ENCODE measurements at places on chromosomes 7 and 10.

- DNase-seq, result no peak
Measured at GRCh38 chr7:43823941-43824340, 45.4 kb downstream of the MRPS24 start.

GRCh38 chr10:69124563-69125268, 738 bp downstream of the VPS26A start:
- DNase-seq, result peak; percentile 67

DNA sequence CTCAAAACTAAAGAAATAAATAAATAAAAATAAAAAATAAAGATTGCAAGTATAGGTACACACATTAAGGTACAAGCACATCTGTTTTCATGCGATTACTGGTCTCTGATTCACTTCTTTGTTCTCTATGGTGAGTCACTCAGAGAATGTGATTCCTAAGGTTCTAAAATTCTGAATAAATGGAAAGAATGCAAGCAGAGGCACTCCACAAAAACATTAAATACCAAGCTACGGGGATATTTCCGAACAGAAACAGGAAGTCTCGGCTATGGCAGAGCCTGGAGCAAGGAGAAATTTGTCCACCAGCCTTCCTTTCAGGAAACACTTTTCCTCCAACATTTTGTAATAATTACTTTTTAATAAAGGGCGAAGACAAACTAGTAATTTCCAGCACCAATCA, 1.4 kb downstream of the VOPP1 start:
- DNase-seq, result no peak

- no peak for DNase-seq
Measured at GRCh38 chr7:36100634-36101033, 52.4 kb upstream of the EEPD1 start.

GRCh38 chr7:131027287-131027773, 293.3 kb upstream of the KLF14 start:
- peak; percentile 82 for DNase-seq

GRCh38 chr10:29078919-29079318, 210.0 kb upstream of the LYZL1 start:
- DNase-seq, result peak; percentile 94

DNA sequence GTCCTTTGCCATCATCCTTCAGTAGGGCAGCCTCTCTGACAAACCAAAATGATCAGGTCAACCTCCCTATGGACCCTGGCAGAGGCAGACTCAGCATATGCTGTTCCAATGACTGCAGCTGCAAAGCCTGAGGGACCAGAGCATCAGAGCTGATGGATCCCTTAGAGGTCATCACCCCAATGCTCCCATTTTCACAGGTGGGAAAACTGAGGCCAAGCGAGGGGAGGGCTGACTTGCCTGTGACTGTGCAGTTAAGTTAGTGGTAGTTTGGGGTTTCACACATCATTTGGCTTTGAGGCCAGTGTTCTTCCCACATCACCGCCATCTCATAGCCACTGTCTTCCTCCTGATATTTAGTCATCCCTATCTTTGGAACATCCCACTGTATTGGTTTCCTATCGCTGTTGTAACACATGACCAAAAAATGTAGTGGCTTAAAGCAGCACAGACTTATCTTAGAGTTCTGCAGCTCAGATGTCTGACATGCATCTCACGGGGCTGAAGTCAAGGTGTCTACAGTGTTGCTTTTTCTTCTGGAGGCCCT, 69.3 kb upstream of the PDZD8 start:
- DNase-seq, result no peak

DNA sequence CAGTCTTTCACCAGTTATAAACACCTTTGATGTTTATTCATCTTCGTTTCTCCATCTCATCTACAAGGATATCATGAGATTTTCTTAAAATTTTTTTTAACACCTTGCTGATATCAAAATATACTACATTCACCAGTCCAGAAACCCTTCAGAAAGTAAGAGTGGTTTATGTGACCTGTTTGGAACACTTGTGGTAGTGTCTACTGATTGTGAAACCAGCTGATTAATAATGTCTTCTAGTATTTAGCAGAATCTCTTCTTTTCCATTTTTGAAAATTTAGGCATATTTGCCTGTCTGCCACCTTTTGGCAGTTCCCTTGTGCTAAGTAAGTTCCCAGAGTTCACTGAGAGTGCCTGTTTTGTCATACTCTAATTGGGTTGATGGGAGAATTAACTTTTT, 18.5 kb downstream of the DLD start:
- no peak for DNase-seq

- peak; percentile 57 for DNase-seq
Measured at GRCh38 chr10:59536167-59537014, 173.3 kb downstream of the SLC16A9 start.

GRCh38 chr7:27567266-27567665, 95.4 kb downstream of the HIBADH start:
- DNase-seq, result no peak

DNA sequence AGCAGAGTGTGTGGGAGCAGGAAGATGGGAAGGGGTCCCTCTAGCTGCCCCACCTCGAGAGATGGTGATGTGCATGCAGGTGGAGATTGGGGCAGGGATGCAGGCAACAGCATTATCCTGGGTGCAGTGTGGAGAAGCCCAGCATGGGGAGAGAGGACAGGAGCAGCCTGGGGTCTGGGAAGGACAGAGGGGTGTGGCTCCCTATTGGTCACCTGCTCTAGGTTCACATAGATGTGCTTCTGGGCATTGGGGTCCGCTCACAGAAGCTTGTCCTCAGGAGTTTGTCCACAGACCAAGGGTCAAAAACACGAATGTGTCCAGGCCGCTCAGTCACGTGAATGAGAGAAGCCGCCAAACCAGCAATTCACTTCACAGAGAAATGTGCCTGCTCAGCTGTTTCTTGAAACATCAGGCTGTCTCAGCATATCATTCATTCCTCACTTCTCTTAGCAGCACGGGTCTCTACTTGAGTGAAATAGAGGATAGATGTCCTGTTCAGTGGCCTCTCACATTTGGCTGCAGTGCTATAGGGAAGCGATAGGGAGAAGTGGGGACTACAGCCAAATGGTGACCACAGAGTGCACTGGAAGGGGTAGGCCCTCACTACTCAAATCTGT, 11.5 kb upstream of the SLC29A3 start:
- DNase-seq, result no peak

- no peak for DNase-seq
Measured at GRCh38 chr10:74610299-74610698, 216.1 kb upstream of the KAT6B start.

GRCh38 chr10:1577373-1577770, 160.0 kb downstream of the ADARB2 start:
- DNase-seq, result peak; percentile 28

- no peak for DNase-seq
Measured at GRCh38 chr7:77354914-77355313, 61.2 kb downstream of the GSAP start.

DNA sequence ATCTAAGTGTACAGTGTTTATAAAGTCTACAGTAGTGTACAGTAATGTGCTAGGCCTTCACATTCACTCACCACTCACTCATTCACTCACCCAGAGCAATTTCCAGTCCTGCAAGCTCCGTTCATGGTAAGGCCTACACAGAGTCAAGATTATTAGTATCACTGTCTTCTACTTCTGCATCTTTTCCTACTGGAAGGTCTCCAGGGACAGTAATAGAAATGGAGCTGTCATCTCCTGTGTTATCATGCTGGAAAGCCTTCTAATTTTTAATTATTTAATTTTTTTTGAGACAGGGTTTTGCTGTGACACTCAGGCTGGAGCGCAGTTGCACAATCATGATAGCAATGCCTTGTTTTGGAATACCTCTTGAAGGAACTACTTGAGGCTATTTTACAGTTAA, 207.0 kb downstream of the HTR7 start:
- DNase-seq, result no peak

GRCh38 chr10:59085054-59085453, 91.4 kb upstream of the PHYHIPL start:
- no peak for DNase-seq

GRCh38 chr10:102596506-102596971, 47.7 kb upstream of the TRIM8 start:
- DNase-seq, result peak; percentile 85

GRCh38 chr7:127390817-127391590, 1.5 kb downstream of the ZNF800 start:
- no peak for DNase-seq

DNA sequence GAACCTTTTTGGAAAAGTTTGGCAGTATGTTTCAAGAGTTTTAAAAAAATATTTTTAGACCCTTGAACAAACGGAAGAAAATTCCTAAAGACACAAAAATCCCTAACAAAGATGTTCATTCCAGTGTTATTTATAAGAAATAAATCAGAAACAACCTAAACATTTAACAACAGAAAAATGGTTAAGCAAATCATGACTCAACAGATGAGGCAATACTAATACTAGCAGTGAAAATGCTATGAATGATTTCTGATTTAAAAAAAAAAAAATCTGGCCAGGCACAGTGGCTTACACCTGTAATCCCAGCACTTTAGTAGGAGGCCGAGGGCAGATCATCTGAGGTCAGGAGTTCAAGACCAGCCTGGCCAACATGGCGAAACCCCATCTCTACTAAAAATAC, 61.0 kb downstream of the ARHGAP12 start:
- DNase-seq, result no peak

GRCh38 chr10:15829495-15829894, 30.8 kb downstream of the MINDY3 start:
- DNase-seq, result no peak

- DNase-seq, result no peak
Measured at GRCh38 chr10:3372281-3372680, 199.7 kb upstream of the PITRM1 start.

- DNase-seq, result no peak
Measured at GRCh38 chr7:112197322-112197721, 8.9 kb downstream of the DOCK4 start.

DNA sequence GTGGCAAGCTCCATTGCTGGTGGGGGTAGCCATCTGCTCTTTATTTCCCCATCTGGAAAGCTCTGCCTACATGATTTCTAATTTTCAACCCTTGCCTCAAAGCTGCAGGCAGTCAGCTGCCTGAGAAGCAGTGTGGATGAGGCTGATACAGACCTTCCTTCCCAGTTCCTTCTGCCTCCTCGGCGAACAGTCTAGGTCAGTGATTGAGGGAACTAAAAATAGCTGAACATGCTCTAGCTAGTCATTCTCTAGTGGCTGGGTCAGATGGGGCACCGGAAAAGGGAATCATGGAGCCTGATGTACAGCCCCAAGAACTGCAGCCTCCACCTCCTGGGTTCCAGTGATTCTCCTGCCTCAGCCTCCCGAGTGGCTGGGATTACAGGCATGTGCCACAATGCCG, 48.7 kb downstream of the NAMPT start:
- DNase-seq, result no peak

DNA sequence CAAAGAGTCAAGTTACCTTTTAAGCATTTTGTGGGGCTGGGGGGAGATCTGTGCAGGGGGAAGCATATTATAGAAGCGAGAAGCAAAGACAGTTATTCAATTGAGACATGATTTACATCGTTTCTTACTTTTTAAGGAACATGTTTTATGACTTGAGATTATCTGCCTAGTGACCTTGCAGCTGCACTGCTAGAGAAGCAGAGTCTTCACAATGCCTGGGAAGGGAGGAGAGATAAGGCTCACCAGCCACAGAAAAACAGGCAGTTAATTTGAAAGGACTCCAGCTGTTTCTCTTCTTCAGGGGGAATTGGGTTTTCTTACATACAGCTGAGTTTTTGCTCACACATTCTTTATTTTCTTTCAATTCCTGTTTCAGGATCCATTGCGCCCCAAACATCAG, 31.0 kb downstream of the PHYH start:
- no peak for DNase-seq

DNA sequence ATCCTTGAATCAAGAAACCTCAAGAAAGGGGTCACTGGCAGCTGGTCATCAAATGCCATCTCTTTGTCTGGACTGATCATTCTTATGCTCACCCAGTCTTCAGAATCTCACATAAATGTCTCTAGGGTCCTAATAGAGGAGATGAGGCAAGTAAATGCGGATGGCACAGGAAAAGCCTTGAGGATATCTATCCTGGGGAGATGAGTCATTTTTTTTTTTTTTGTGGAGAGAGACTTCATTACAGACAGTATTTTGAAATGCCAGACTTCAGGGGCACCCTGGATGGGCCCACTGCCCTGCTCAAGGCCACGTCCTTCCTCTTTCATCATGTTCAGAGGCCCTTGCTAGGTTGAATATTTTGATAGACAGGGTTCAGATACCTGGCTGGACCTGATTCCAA, 19.5 kb upstream of the PLPP4 start:
- DNase-seq, result no peak

GRCh38 chr10:118809357-118810220, 54.8 kb upstream of the CACUL1 start:
- DNase-seq, result peak; percentile 43

DNA sequence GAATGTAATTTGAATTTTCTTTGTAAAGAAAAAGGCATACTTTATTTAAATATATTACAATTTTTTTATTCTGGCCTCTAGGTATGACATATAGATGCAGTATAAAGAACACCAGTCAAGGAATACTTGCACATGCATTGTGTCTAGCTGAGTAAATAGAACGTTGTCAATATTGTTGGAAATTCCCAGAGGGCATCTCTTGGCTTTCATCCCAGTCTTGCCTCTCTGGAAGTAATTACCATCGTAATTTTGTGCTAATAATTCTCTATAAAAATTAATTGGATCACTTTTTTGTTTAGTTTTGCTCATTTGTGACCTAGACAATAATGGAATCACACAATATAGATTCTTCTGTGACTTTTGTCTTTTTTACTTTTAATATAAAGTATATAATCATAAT, 1052.3 kb upstream of the CELF2 start:
- no peak for DNase-seq

GRCh38 chr10:118407026-118407425, 64.9 kb upstream of the FAM204A start:
- no peak for DNase-seq

DNA sequence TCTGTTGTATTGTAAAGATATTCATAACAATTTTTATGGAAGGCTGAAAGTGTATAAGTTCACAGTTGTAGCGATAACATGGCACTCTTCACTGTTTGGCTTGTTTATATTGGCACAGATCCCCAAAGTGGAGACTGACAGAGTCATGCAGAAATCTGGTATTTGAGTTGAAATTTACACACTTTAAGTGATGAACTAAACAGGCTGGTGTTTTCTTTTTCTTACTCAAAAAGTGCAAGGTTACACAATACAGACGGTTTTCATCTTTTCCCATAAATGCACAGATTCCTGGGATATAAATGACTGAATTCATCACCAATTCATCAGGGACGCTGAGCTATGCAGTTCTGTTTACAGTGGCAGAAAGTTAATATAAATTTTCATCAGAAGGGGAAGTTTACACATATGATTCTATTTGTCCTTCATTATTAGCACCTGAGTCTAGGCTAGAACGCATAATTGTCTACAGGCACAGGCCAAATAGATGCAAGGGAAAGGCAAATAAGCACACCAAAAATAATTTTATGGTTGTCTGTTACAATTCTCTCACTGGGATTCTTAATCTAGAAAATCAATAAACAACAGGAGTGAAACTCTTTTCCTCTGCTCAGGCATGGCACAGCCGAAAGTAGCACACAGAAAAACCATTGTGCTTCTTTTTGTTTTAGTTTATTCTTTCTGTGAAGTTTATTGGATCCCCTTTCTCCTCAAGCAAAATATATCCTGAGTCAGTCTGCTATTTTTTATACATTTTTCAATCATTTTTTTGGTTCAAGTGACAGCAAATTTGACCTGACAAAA, 88.0 kb downstream of the FOXP2 start:
- no peak for DNase-seq

Data from islet precursor cell (in vitro differentiated cells).